Anterior cingulate cortex (tissue), 58 donors: ENCODE measurements at places on chromosomes 7 and 10.

- DNase-seq = no peak
These were observed 950.0 kb upstream of the CELF2 start for GRCh38 chr10:10067644-10068043.

GRCh38 chr10:5504146-5505072 lies 5.0 kb upstream of the CALML5 start:
- no peak for DNase-seq

GRCh38 chr10:44933451-44934321 lies 22.5 kb downstream of the TMEM72 start:
- DNase-seq = no peak

DNA sequence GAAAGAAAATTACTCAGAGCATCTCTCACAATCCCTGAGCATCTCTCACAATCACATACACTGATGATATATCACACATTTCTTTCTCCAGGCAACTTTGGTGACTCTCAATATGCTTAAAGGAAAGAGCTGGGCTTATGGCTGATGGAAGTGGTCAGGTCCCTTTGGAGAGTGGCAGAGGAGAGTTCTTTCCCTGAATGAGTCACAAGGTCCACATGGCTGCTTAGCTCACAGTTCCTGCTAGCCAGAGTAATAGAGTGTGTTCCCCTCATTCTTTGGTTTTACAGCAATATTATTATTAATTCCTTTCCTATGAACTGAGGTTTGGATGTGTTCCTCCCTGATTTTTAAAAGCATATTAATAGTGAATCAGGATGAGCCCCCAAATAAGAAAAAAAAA lies 287.4 kb downstream of the C7orf25 start:
- no peak for DNase-seq

DNA sequence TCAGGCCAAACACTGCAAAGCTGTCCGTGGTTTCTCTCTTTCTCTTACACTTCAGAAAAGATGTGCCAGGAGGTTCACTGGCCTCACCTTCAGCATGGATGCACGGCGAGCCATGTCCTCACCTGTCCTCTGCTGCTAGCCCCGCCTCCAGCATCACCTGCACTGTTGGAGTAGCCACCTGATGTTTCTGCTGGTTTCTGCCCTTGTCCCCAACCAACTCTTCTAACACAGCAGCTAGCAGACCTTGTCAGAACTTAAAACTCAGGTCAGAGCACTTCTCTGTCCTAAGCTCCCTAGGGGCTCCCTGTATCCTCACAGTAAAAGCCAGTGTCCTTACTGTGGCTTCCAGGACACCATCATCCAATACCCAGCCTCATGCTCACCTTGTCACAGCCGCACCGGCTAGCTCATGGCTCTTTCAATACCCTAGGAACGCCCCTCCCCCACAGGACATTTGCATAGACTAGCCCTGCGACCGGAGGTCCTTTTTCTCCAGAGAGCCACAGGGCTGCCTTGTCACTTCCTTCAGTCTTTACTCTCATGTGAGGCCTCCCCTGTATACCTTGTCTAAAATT lies 15.2 kb downstream of the PALD1 start:
- no peak for DNase-seq

GRCh38 chr7:2468227-2468626 lies 8.0 kb downstream of the GRIFIN start:
- DNase-seq = no peak

GRCh38 chr10:24866604-24867583 lies 85.5 kb downstream of the PRTFDC1 start:
- DNase-seq = peak; percentile 29

DNA sequence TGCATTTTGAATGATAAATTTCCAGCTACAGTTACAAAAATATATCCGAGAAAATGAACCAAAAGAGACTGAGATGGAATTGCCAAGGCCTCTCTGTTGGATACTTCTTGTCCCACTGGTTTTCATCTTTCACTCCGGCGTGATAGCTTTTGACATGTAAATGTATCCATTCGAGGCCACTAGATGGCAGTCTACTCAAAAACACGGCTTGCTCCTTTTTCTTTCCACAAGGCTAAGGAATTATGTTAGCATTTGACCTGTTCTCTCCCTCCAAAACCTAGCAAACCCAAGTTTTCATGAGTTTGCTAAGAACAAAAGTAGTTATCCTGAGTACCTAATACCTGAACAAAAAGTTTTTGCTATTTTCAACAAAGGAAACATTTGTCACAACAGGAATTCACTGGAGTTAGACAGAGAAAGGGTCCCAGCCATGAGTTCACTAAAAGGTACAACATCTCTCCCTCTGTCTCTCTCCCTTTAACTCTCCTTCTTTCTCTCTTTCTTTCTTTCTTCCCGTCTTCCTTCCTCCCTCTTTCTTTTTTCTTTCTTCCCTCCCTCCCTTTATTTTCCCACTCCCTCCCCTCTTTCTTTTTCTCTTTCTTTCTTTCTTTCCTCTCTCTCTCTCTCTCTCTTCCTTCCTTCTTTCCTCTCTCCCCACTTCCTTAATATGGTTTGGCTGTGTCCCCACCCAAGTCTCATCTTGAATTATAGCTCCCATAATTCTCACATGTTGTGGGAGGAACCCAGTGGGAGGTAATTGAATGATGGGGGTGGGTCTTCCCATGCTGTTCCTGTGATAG lies 207.9 kb upstream of the MYO3A start:
- DNase-seq = no peak

DNA sequence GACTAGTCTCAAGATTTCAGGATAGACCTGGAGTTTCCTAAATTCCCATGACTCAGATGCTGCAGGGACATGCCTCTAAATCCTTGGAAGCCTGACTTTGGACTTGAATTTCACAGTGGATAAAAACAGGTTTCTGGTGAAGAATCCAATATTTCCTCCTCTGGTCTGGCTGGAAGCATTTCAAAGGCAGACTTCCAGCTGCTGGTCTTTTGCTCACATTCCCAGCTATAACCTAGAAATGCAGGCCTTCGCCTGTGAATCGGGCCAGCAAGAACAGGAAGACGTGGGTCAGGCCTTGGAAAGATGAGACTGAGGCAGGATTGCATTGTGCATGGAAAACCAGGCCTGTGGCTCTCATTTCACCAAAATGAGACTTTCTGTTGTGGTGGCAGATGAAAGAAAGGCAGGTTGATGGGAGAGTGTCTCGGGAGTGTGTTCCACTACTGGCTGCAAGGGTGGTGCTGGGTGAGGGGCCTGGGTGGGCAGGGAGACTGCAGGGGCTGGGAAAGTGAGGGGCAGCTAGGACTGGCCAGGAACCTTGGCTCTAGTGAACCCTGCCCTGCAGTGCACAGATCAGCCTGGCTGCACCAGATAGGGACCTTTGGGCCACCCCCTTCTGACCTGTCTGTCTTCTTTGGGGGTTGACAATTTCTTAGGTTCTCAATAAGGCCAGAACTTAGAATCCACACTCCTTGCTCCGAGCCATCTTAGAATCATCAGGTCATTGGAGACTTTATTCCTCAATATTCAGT lies 488.8 kb upstream of the MKI67 start:
- DNase-seq = no peak

- no peak for DNase-seq
These were observed 50.5 kb downstream of the RSBN1L start for GRCh38 chr7:77746824-77747165.

GRCh38 chr7:107442678-107443077 lies 27.2 kb upstream of the GPR22 start:
- no peak for DNase-seq

DNA sequence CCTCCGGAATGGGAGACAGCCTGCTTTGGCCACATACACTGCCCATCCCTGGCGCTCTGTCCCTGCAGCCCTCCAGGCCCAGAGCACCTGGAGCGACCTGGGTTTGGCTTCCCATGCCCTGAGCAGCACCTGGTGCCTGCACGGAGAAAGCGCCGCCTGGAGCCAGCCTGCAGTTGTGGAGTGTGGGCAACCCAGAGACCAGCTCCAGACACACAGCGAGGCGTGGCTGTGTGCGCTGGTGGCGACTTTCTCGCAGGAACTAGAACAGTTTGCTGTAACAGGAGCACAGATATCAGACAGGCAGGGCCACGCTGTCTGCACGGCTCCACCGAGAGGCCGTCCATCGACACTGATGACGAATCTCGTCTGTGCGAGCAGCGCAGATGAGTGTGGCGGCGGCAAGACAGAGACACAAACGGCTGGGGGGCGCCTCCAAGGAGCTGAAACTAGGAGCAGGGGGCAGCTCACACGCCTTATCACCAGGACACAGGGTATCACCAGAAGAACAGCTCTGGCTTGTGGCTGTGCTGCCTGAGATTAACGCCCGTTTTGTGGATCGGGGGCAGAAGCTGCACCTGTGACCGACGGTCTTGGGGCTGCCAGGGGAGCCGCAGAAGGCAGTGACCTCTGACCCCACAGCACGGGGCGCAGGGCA lies 275.3 kb downstream of the DNAJB6 start:
- no peak for DNase-seq

DNA sequence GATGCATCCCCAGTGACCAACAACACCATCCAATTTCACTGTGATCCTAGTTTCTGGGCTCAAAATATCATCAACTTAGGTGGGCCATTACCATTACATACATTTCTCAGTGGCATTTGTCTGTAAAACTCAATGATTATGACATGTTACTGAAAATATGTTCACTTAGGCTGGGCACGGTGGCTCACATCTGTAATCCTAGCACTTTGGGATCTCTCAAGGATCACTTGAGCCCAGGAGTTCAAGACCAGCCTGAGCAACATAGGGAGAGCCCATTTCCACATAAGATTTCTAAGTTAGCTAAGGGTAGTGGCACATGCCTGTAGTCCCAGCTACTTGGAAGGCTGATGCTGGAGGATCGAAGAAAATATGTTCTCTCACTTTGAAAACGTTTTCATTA lies 91.0 kb downstream of the TRIM24 start:
- no peak for DNase-seq

- DNase-seq = no peak
These were observed 107.0 kb downstream of the PODXL start for GRCh38 chr7:131449373-131449902.
